ENCODE measurements at places on chromosomes 16 and 17. TPM values are rescaled to one million over a fixed set of nuclear protein-coding genes. Genes with fewer than 3 reads are reported as not detected.

TNP2 gene
- total RNA-seq, result not detected

GAST gene
- total RNA-seq, result not detected

ORAI3 gene
- total RNA-seq, result 21.8 TPM

BCL6B gene
- total RNA-seq, result 20.3 TPM

PRRT2 gene
- 14.4 TPM for total RNA-seq

GNPTG gene
- 50.2 TPM for total RNA-seq

GPRC5B gene
- total RNA-seq, result 109 TPM

CYGB gene
- total RNA-seq, result 18.4 TPM

FUS gene
- total RNA-seq, result 151 TPM

RARA gene
- 40.4 TPM for total RNA-seq

NOXO1 gene
- 0.47 TPM for total RNA-seq

TBC1D28 gene
- not detected for total RNA-seq

TSPAN10 gene
- total RNA-seq, result 3.9 TPM

PDE6G gene
- total RNA-seq, result 4.4 TPM

All from metanephros (tissue), 2 donors.